Aorta (tissue), 5 donors: ENCODE measurements at places on chromosomes 13 and 19. TPM values are rescaled to one million over a fixed set of nuclear protein-coding genes. Genes with fewer than 3 reads are reported as not detected.

The CEACAM19 gene
- 12.7 TPM for total RNA-seq

The FOSB gene
- total RNA-seq: 754 TPM

The VWA8 gene
- 18.2 TPM for total RNA-seq

The CYP4F8 gene
- total RNA-seq: not detected

DNA sequence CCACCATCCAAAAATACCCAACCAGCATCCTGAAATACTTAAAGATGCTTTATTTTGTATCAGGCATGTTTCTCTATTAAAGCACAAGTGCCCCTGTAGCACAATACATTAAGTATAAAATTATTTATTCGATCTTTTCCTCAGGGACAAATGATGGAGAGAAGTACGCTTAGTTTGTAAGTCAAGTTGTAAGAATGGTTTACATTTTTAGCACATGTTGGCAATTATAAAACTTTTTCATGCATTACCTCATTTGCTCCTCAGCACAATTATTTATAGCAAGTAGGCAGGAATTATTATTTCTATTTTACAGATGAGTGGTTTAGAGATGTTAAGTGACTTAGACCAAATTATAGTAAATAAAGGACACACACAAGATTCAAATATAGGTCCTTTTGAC is 232.6 kb upstream of the HTR2A start:
- no peak for DNase-seq

- DNase-seq: no peak
Measured at GRCh38 chr19:11296264-11296663, 304 bp downstream of the TSPAN16 start.

DNA sequence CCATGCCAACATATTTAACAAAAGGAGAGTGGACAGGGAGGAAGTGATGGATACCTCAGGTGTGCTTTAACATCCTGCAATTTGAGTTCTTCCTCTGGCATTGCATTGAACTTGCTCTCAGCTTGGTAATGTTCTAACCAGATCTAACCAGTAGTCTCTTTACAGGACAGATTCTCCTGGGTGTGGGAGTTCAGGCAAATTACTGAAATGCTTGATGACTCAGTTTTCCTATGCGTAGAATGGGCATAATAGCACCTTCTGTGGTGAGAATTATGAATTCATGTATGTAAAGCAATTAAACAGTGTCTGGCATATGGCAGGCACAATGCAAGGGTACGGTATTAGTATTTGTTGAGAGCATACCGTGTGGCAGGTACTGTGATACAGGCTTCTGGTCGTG is 3.6 kb downstream of the AKAP11 start:
- no peak for DNase-seq

DNA sequence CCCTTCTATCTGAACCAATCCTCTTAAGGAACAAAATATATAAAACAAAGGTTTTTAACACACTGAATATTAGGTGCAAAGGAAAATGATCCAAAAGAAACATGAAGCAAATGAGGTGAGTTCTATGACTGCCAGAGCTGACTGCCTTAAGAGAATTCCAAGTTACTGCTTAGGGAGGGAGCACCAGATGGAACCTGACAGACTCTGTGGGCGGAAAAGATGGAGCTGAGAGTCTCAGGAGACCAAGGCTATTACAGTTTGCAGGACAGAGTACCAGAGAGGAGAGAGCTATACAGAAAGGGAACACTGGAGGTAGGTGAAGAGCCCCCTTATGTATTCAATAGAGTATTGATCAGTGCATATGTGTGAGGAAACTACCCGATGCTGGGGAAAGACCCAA is 87.2 kb downstream of the B3GLCT start:
- DNase-seq: no peak

DNA sequence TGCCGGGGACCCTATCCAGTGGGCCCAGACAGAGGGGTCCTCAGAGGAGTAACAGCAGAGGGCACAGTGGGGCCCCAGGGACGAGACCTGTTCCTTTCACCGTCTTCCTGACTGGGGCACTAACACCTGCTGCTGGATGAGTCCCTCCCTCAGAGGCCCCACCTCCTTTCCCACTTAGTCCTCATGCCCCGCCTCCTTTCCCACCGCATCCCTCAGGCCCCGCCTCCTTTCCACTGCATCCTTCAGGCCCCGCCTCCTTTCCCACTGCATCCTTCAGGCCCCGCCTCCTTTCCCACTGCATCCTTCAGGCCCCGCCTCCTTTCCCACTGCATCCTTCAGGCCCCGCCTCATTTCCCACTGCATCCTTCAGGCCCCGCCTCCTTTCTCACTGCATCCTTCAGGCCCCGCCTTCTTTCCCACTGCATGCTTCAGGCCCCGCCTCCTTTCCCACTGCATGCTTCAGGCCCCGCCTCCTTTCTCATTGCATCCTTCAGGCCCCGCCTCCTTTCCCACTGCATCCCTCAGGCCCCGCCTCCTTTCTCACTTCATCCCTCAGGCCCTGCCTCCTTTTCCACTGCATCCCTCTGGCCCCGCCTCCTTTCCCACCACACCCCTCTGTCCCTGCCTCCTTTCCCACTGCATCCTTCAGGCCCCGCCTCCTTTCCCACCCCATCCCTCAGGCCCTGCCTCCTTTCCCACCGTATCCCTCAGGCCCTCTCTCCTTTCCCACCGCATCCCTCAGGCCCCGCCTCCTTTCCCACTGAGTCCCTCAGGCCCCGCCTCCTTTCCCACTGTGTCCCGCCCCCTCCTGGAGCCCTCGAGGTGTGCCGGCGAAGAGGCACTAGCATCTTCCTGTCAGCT is 6.7 kb downstream of the SPPL2B start:
- no peak for DNase-seq

- no peak for DNase-seq
Measured at GRCh38 chr13:45748941-45749759, 47.0 kb downstream of the CBY2 start.

GRCh38 chr13:42396501-42396900 is 124.5 kb downstream of the AKAP11 start:
- DNase-seq: no peak

DNA sequence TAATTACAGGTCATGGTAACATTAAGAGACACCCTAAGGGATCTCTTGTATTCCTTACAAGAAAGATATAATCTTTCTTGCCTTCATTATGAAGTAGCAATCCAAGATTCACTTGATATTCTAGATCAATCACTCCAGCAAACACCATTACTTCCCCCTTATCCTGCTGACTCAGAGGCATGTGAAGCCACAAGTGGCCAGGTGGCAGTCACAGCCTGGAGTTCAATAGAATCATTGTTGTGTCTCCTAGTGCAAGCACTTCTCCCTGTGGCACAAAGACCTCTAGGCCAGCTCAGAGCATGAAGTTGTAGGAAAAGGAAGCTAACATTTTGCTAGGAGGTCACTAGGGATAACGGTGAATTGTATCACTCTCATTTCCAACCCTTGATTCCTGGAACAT is 864.3 kb upstream of the ATXN8OS start:
- DNase-seq: no peak

GRCh38 chr13:29577136-29578051 is 18.1 kb downstream of the SLC7A1 start:
- DNase-seq: no peak
